ENCODE measurements at places on chromosomes 13 and 19.

DNA sequence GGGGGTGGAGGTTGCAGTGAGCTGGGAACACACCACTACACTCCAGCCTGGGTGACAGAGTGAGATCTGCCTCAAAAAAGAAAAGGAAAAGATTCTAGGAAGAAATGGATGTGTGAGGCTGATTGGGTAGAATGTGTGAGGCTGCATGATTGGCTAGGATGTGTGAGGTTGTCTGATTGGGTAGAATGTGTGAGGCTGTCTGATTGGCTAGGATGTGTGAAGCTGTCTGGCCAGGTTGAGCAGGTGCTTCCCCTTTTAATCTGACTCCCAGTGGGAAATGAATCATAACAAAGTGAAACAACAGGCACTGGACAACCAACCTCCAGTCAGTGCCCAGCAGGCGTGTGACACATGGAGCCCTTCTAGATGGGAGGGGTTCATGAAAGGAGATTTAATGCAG, 14.7 kb downstream of the C13orf46 start:
- DNase-seq, result no peak

- no peak for DNase-seq
These were observed 304.5 kb downstream of the KCNRG start for GRCh38 chr13:50319635-50320255.

GRCh38 chr19:29893606-29894284, 48.3 kb upstream of the URI1 start:
- no peak for DNase-seq

- DNase-seq, result no peak
These were observed 1075.0 kb downstream of the DIAPH3 start for GRCh38 chr13:59088716-59089115.

GRCh38 chr19:29293736-29294342, 80.9 kb upstream of the UQCRFS1 start:
- no peak for DNase-seq

- no peak for DNase-seq
These were observed 212.5 kb downstream of the DLEU7 start for GRCh38 chr13:50631041-50631440.

Measured in NCI-H774 (cell line).